Smooth muscle cell of the brain vasculature (primary cell): ENCODE measurements at places on chromosomes 2 and 18.

- DNase-seq, result no peak
These were observed 18.7 kb upstream of the CCBE1 start for GRCh38 chr18:59715966-59716369.

- no peak for DNase-seq
These were observed 2.1 kb upstream of the GAREM2 start for GRCh38 chr2:26170795-26171194.

DNA sequence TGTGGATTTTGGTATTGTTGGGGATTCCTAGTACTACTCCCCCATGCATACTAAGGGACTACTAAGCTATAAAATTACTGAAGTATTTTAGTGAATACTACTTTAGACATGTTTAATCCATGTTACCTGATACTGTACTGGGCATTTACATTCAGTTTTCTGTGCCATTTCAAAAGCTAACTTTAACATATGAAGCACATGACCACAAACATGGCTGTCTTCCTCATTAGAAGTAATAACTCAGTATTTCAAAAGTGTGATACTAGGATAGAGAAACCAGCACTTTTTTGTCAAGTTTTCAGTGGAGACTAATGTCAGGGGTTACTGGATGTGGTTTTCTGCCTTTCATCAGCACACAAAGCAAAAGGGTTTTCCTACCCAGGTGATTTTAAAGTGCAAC is 27.9 kb downstream of the WDR33 start:
- no peak for DNase-seq

GRCh38 chr18:78595924-78596573 is 383.6 kb upstream of the SALL3 start:
- no peak for DNase-seq

DNA sequence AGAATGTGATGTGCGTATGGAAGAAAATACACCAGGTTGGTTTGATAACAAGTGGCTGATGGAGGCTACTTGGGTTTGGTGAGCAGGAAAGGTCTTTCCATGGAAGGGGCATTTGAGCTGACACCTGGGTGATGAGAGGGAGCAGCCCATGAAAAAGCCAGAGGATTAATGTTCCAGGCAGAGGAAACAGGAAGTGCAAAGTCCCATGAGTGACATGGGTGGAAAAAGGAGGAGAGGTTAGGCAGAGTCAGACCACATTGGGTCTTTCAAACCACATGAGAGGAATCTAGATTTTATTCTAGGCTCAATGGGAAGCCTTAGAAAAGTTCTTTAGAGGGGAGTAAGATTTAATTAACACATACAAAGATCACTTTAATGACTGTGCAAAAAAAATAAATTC is 195.7 kb downstream of the LRATD1 start:
- no peak for DNase-seq

- DNase-seq, result no peak
These were observed 180.6 kb downstream of the ZNF521 start for GRCh38 chr18:25171334-25171733.

DNA sequence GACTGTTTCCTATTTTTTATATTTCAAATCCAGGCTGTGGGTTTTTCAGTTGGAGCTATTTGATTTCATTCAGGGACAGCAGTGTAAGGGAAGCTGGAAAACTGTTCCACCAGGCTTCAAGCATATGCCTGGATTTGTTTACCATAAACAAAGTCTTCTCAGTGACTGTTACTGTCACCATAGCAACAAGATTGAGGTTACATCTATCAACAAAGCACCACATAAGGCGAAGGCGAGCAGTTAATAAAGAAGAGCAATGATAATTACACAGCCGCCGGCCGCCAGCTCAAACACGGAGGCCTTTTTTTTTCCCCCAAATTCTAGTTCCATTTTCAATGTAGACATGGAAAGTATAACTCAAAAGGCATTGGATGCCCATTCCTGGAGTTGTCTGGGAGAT is 553.7 kb upstream of the SYT4 start:
- no peak for DNase-seq

- no peak for DNase-seq
These were observed 110.5 kb downstream of the TACR1 start for GRCh38 chr2:75088791-75089190.
